AG20443 (cell line): ENCODE measurements at places on chromosomes 1 and 21.

- DNase-seq: no peak
These were observed 16.0 kb downstream of the ITPKB start for GRCh38 chr1:226722901-226723656.

DNA sequence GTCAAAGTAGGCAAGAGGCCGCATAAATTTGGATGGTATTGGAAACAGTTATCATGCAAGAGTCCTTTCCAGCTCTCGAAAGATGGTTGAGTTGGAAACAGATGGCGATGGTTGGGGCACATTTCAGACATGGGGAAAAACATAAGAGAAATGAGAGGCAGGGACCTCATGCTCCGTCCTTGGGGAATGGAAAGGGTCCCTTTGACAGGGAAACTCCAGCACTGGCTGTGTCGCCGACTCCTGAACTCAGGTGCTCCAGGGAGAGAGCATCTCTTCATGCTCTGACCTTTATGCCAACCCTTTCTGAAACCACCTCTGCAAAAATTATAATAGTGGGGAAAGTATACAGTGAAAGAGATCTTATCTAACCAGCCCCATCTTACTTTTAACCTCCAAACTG is 36.8 kb upstream of the COL6A2 start:
- no peak for DNase-seq

DNA sequence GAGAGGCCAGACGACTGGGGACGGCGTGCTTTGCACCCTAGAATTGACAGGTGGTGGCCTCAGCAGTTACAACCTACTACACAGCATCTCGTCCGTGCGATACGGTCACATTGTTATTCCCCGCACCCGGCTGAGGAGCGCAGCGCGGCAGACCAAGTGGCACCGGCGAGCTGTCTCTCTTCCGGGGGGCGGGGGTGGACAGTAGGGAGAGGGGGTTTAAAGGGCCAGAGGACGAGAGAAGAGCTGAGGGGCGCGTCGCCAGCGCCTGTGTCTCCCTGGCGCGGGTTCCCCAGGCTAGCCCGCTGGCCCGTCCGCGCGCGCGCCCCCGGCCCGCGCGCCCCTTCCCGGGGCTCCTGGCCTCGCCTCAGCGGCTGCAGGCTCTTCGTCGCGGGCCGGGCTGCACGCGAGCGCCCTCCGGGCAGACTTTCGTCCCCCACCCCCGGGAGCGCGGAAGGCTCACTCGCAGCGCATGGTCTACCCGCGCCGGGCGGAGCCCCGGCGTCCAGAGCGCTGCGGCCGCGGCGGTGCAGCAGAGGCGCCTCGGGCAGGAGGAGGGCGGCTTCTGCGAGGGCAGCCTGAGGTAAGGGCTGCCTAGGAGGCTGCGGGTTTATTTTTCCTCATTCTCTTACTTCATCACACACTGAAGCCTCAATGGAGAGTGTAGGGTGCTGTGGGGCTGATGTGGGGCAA is at the start of gene PDE4B:
Gene PDE4B (plus strand): TSS at position 227 of the 690 bp plus-strand sequence.
- peak; percentile 76 for DNase-seq

- no peak for DNase-seq
These were observed 68.4 kb upstream of the LRRC7 start for GRCh38 chr1:69499203-69499803.

DNA sequence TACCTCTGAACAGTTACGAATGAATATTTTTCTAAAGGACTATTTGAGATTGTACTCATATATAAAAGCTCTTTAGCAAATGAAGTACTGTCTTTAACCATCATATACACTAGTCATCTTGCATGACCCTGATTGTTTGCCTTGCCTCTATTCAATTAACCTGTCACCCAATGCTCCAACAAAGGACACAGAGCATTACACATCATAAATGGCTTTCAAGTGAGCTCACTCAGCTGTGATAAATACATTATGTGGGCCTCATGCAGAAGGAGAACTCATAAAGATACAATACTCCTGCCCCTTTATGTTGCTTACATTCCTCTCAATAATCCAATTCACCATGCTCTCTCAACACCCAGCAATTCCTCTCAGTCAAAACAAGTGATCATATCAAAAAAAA is 993.0 kb upstream of the PRMT6 start:
- DNase-seq: no peak

DNA sequence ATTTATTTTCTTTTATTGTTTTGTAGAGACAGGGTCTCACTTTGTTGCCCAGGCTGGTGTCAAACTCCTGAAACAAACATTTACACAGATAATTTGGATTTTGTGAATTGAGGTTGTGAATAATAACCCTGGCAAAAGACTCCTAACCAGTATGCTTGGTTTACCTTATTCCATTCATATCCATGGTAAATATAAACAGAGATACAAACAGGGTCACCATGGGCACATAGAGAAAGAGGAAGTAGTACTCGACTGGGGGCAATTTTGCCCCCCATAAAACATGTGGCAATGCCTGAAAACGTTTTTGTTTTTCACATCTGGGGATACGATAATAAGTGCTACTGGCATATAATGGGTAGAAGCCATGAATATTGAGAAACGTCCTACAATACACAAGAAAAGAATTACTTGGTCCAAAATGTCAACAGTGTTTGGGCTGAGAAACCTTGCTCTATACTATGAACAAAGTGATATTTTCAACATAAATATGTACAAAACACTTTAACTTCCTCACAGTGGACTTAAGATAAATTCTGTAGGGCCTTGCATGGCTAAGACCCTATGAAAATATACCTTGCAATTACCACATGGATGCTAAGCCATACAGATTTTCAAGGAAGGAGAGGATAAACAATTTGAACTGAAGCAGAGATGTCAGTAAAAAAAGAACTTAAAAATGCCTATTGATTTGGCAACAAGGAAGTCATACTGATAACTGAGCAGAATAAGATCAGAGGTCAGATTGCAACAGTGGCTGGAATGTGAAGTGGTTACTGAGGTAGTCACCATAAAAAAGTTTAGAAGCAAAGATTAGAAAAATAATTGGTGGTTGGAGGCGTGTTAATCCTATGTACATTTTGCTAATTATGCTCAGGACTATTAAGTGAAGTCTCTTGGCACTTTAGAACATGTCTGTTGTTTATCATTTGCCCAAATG is 27.4 kb upstream of the ASPM start:
- peak; percentile 6 for DNase-seq

DNA sequence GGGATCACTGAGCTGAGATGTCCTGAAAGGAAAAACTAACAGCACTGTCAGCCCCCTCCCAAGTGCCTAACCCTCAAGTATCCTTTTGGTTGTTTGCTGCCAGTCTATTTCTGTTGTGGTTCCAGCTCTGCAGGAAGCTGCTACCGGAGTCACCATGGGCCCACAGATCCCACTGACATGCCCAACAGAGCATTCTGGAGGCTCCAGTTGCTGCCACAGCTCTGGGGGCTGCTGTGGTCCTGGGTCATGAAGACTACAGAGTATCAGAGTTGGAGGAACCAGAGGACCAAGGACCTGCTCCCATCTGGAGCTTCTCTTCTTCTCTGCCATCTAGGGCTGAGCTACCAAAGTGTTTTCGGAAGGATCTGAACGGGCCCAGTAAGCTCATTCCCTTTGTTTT is 910 bp downstream of the LCE3A start:
- no peak for DNase-seq

DNA sequence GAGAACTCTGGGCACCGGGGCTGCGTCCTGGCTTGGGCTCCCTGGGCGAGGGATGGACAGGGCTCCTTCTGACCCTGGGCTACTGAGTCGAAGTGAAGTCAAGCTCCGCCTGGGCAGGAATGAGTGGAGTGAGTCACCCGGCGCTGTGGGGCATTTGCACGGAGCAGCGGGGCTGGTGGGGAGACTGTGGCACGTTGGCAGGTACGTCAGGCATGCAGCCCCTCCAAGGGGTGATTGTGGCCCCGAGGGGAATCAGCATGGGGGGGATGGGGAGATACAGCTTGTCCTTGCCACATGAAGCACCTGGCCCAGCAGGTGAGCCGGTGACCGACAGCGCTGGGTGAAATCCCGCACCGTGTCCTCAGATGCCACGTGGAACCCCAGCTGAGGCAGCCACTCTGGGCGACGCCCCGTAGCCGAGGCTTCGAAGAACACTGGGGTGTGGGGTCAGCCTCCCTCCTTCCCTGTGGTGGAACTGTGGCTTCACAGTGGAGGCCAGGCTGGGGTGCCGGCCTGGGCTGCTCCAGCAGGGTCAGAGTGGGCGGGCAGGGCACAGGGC is 62.3 kb downstream of the COL18A1 start:
- no peak for DNase-seq

- no peak for DNase-seq
These were observed 5.6 kb downstream of the USP25 start for GRCh38 chr21:15735409-15735808.

GRCh38 chr1:108107658-108108057 is 92.5 kb downstream of the SLC25A24 start:
- DNase-seq: peak; percentile 80

DNA sequence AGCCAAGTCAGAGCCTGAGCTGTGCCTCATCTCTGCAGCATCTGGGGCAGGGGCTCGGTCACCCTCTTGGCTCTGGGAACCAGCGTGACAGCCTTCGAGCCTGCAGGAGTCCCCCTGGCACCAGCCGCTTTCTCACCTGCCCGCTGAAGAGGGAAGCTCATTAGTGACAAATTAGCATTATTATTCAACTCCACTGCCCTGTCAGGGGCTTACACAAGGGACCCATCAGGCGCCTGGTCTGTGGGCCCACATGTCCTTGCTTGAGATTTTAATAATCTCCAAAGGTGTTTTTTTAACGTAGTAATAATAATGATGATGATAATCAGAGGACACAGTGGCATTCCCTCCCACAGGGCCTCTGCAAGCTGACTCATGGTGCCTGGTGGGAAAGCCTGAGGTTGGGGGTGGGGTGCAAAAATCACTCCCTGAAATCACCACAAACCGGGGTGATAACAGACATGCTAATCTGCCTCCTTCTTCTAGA is 98.1 kb upstream of the IGSF21 start:
- no peak for DNase-seq

- no peak for DNase-seq
These were observed 30.8 kb downstream of the IER5 start for GRCh38 chr1:181119093-181119989.

DNA sequence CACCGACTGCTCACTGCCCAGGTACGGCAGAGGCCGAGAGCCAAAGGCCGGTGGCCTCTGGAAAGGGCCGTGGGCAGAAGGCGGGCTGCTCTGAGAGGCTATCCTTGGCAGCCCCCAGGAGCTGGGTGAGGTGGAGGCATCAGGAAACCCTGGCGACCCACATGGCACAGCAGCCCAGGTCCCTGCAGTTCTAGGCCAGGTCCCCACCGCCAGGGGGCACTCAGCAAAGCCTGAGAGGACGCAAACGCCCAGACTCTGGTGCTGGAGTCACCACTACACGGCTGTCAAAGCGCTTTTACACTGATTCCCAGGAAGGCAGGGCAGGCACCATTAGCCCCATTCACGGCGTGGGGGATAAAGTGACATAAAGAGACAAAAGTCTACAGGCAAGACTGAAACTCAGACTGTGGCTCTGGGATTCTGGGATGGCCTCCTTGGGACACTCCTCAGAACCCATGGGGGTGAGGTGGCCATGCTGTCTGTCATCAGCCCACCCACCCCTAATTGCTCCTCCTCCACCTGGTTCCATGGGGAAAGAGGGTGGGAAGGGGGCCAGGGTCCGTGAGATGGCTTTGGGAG is 4.9 kb downstream of the PLEKHG5 start:
- DNase-seq: peak; percentile 94

DNA sequence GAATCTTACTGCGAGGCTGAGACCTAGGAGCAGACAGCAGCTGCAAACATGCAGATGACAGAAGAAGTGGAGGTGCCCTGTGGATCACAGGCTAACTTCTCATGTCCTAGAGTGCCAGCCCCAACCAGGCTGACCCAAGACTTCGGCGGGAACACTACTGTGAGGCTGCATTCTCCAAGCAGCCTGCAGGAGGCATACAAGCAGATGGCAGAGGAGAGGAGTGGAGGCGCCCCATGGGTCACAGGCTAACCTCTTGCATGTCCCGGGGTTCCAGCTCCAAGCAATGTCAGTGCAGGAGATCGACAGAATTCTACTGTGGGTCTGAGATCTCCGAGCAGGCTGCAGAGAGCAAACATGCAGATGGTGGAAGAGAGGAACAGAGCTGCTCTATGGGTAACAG is 98.1 kb upstream of the ZNF678 start:
- no peak for DNase-seq

- no peak for DNase-seq
These were observed 95.7 kb upstream of the NR5A2 start for GRCh38 chr1:199931666-199932377.

DNA sequence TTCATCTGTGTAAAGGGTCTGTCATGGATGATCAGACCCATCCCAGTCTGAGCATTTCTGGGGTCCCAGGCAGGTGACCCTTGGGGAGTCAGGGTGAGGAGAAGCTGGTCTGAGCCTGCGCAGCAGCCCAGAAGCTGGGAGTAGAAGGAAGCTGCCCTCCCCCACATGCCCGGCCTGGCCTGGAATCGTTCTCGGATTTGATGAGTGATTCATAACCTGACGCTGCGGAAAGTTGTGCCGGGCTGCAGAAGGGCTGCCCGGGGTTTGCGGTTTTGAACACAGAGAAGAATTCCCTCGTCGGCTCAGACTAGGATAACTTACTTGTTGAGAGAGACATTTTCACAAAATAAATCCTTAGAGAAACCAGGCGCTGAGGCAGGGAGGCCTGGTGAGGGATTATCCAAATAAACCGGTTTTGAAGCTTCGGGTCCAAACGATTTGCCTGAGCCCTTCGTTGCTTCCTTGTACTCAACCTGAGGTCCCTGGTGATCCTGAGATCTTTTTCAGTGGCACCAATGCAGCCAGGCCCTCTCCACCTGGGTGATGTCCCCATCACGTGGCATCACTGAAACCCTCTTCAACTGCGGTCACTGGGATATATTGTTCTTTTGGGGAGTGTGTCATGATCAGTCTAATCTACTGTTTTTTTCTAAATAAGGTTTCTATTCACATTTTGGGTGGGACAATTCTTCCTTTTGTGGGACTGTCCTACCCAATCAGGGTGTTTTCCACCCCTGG is 29.2 kb downstream of the EPHB2 start:
- peak; percentile 96 for DNase-seq

- no peak for DNase-seq
These were observed 87.5 kb downstream of the DDX20 start for GRCh38 chr1:111843177-111843576.

DNA sequence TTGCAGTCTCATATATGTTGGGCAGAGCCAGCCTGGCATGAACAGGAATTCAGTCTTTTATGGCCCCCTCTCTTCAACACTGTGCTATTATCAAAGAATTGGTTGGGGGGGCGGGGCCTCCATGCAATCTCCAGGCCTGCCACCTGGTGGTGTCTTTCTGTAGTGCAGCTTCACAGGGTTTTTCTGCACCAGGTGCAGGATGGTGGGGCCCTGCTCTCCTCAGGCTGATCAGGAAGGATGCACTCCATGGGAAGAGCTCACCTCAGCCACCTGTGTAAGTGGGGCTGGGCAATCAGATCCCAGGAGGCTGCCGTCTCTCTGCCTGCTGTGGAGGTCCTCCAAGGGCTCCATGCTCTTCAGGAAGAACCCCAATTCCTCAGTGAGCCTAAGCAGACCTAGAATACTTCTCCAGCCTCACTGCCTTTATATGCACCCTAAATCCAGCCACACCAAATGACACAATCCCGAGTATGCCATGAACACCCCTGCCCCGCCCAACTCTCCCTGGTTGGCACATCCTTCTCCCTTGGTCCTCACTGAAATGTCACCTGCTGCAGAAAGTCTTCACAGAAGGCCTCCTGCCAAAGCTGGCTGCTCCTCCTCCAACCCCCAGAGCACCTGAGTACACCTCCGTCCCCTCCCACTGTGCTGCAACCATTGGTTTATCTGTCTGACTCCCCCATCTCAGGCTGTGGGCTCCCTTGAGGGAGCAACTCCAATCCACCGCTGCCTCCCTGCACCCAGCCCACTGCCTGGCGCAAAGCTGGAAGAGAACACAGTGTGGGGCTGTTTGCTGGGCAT is 16.5 kb downstream of the STK40 start:
- peak; percentile 85 for DNase-seq
